ENCODE measurements at places on chromosomes 6 and 20.

GRCh38 chr6:51654647-51655046 is 432.8 kb downstream of the PKHD1 start:
- no peak for DNase-seq

GRCh38 chr20:64077876-64078551 is 1.3 kb downstream of the RGS19 start:
- no peak for DNase-seq

GRCh38 chr6:136031982-136032381 is 180.5 kb downstream of the PDE7B start:
- peak; percentile 66 for DNase-seq

DNA sequence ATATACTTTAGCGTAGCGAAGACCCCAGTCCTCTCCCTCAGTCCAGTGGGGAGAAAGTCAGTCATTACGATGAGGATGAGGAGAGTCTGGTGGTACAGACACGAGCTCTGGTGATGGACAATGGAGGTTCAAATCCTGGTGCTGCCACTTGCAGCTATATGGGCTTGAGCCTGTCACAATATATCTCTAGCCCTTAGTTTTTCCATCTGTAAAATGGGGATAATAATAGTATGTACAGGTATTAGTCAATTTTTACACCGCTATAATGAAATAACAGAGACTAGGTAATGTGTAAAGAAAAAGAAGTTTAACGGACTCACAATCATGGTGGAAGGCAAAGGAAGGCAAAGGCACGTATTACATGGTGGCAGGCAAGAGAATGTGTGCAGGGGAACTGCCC is 237.9 kb downstream of the BCAS1 start:
- DNase-seq, result no peak

GRCh38 chr6:81792826-81793225 is 40.3 kb upstream of the TENT5A start:
- DNase-seq, result no peak

GRCh38 chr6:41515995-41516394 is 30.2 kb upstream of the FOXP4 start:
- no peak for DNase-seq

- no peak for DNase-seq
These were observed 95.3 kb downstream of the OR2B2 start for GRCh38 chr6:27816906-27817305.

- DNase-seq, result no peak
These were observed 71.4 kb upstream of the PRSS16 start for GRCh38 chr6:27176096-27176495.

- DNase-seq, result no peak
These were observed 218.3 kb downstream of the HTR1B start for GRCh38 chr6:77245026-77245425.

- no peak for DNase-seq
These were observed 1099.6 kb upstream of the GJE1 start for GRCh38 chr6:141033101-141033500.

DNA sequence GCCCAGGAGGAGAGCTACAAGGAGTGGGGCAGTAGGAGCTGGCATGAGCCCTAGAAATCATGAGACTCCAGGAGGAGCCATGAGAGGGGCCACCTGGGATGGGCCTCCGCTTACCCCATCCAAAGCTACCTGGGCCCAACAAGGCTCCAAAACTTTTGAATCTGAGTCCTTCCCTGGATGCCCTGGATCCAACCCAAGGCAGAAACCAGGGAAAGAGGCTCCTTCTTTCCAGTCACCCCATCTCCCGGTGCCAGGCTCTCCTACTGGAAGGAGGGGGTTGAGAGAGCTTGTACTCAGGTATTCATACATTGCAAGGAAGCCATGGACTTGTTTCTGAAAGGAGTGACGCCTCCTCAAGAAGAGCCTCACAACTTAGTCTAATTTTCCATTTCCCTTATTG is 7.8 kb upstream of the SIRPG start:
- DNase-seq, result no peak

DNA sequence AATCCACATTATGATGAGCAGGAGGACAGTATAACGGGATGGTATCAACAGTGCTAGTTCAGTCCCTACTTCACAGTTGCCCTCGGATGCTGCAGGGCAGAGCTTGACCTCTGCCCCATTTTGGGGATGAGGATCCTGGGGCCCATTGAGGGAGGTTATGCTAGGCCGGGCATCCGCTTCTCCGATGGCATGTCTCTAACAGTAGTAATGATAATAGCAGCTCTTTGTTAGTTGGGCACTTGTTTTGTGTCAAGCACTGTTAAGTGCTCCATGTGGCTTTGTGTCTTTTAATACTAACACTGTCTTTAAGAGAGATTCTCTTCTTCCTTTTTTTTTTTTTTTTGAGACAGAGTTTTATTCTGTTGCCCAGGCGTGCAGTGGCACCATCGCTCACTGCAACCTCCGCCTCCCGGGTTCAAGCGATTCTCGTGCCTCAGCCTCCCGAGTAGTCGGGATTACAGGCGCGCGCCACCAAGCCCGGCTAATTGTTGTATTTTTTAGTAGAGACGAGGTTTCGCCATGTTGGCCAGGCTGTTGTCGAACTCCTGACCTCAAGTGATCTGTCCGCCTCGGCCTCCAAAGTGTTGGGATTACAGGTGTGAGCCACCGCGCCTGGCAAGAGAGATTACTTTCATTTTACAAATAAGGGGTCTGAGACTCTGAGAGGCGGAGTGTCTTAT is 1.1 kb downstream of the MAPRE1 start:
- DNase-seq, result no peak

DNA sequence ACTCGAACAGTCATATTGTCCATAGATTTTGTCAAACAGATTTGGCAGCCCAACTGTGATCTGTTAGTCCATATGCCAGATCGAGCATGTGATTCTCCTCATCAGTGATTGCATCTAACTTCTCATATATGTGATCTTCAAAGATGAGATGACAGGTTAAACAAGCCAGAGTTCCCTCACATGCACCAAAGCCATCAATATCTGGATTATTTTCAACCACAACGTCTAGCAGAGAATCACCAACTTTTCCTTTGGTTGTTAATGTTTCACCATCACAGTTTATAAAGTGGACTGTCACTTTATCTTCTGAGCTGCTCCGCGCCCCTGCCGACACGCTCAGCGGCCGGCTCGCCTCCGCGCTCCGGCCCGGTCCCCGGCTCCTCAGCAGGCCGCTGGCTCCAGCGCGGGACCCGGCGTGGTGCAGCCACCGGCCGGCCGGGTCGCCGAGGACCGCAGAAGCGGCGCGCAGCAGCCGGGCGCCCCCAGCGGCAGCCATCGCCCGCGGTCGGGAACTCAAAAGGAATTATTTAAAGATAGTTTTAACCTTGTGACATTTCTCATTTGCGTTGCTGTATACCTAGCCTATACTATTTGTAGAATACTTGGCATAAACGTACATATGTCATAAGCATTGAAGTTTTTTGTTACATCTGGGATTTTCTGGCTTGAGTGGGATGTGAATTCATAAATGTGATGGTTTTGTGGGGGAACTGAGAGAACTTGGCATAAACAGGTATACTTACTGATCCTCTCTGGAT is 40.1 kb upstream of the DYNLRB1 start:
- DNase-seq, result peak; percentile 51

DNA sequence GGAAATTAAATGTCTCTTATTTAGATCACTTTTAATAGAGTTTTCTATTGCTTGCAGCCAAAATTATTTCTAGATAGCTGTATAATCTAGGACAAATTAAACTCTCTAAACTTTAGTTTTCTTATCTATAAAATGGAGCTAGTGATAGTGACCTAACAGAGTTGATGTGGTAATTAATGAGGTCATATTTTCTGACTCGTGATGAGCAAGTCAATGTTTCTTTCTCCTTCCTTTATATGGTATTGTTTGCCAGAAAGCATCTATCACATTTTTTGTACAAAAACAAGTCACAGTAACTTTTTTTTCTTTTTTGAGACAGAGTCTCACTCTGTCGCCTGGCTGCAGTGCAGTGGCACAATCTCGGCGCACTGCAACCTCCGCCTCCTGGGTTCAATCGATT is 267.7 kb downstream of the FARS2 start:
- no peak for DNase-seq

GRCh38 chr6:42978487-42978838 is 518 bp downstream of the PEX6 start:
- DNase-seq, result peak; percentile 37

- peak; percentile 34 for DNase-seq
These were observed 2.8 kb downstream of the RAET1E start for GRCh38 chr6:149895048-149895590.

DNA sequence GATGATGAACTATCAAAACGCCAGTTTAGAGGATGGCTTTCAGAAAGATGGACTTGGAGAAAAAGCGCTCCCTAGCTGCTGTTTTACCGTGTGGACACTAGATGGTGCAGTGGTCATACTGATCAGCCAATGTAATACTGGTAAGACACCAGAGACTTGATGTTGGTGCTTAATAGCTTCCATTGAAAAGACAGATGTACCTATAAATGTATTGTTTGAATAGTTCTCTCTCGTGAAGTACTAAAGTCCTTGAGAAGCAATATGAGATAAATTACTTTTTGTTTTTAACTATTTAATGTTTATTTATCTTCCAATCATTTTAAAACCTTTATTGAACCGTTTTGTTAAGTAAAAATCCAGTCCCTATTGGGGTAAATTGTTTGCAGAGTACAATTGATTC is 63.9 kb upstream of the FUCA2 start:
- DNase-seq, result peak; percentile 78

- no peak for DNase-seq
These were observed 345.9 kb downstream of the TAF4 start for GRCh38 chr20:61719691-61720347.

DNA sequence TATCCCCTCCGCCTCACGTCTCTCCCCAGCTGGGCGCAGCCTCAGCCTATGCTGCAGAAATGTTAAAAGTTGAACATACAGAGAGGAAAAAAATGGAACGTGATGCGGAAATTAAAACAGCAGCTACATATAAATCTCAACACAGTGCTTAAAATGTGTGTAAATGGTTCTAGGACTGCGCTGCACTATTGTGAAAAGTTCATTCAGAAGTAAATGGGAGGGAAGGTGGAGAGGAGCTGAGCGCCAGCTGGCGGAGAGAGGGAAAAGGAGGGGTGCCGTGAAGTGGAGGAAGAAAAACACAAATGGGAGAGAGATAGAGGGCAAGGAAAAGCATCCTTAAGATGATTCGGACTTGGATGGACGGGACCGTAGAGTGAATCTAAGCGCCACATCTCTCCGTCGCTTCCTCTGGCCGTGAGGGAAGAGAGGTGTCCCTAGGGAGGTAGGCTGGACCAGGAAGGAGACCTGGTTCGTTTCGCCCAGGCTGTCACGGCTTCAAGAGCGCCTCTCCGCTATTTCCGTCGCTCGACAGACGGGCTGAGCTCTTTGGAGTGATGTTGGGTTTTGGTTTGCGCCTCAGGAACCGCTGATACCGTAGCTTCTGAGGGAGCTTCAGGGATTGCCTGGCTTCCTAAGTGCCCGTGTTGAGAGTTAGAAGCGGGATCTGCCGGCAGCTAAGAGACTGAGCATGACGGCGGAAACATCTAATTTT is 113.7 kb downstream of the TRIM27 start:
- DNase-seq, result no peak

DNA sequence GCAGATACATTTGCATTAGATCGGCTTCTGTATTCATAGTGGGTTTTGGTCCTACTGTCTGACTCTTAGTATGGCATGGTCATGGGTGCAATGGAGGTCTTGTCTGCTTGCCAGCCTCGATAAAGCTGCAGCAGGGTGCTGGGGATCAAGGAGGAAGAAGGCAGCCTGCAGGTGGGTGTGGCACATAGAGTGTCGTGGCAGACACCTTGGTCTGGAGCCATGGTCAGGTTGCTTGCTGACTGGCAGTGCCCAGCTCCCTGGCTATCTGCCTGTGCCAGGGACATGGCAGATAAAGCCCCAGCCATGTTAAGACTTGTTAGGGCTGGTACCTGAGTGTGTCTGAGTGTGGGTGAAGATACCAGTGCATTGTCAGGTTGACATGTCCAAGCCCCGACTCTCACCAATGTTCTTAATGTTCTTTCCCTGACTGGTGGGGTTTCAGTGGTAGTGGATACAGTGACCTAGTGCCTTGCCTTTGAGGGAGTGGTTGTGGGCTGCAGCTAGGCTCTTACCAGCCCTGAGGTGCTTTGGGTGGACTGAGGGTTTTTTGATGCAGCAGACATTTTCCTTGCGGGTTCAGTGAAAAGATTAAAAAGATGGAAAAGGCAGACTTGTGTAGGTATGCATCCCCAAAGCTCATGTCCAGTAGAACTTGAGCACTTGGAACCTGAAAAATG is 1.8 kb downstream of the FAM83D start:
- no peak for DNase-seq

DNA sequence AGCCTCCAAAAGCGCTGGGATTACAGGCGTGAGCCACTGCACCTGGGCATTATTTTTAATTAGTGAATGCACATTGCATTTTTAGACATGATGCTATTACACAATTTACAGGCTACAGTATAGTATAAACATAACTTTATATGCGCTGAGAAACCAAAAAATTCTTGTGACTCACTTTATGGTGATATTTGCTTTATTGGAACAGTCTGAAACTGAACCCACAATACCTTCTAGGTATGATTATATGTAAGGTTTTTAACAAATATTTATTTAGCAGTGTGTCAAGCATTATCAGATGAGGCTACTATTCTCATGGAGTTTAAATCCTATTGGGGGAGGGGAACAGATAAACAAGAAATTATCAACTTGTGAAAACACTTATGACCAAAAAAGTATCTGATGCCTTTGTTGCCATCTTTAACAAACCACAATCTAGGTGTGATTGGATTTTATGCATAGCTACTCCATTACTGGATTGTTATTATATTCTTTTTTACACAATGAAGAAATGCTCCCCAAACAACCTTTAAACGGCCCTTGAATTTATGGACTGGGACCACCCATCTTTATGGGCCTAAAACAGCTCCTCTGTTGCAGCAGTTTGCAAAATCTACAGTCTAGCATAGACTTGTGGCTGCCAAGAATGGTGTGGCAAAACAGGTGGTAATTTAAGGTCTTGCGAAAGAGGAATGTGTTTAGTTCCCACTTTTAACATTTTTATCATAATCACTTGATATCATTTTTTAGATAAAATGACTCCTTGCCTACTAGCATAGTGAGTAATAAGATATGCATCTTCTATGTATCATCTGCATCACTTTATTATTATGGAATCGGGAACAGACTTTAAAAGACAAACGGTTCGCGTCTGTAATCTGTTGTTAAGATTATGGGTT is 159.2 kb upstream of the C6orf118 start:
- no peak for DNase-seq

GRCh38 chr6:21633511-21634109 is 40.1 kb downstream of the SOX4 start:
- peak; percentile 17 for DNase-seq

DNA sequence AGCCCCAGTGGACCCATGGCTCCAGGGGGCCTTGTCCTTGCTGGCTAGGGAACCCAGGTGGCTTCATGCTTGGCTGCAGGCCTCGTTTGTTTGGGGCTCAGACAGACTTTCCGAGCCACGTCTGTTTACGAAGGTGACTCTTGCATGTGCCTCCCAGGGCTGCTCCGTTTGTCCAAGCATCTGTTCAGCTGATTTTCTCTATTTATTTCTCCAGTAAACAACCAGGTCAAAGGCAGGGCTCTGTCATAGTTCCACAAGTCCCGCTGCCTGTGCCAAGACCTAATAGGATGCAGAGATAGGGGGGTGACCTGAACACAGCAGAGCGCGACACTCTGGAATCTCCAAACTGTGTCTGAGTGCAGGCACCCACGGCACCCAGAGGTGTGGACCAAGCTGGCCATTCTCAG is 12.8 kb upstream of the SPO11 start:
- no peak for DNase-seq

All from endothelial cell of umbilical vein (primary cell).